Stimulated activated CD4-positive, alpha-beta T cell treated with anti-CD3 and anti-CD28 coated beads, Interleukin-2, amount 100 ng/mL, for 24 hours (primary cell): ENCODE measurements at places on chromosomes 6 and 20.

GRCh38 chr6:52966101-52966500 is 29.0 kb downstream of the GSTA4 start:
- DNase-seq: no peak

- DNase-seq: no peak
Observed at GRCh38 chr6:13924146-13924948, 405 bp upstream of the RNF182 start.

DNA sequence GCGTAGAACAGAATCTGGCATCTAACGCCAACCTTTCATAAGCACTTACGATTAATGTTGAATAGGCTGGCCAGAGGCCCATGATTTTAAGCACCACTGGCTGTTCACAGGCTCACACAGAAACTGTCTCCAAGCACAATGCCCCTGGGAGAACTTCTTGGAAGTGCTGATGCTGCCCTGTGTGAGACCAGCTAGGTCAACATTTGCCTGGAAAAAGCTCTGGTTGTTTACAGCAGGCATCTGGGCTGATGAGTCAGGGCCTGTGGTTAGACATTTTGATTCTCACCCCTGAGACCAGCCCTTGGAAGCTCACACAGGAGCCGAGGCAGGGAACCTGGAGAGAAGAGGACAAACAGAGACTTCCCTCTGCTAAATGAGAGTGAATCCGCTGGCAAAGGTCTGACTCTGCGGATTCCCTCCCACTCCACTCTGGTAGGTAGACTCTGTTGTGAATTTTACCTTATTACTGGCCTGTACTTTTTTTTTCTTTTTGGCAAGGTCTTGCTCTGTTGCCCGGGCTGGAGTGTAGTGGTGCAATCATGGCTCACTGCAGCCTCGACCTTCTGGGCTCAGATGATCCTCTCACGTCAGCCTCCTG is 6.8 kb upstream of the SULF2 start:
- no peak for DNase-seq

GRCh38 chr20:17616480-17617211 is 46.8 kb downstream of the DSTN start:
- no peak for DNase-seq

DNA sequence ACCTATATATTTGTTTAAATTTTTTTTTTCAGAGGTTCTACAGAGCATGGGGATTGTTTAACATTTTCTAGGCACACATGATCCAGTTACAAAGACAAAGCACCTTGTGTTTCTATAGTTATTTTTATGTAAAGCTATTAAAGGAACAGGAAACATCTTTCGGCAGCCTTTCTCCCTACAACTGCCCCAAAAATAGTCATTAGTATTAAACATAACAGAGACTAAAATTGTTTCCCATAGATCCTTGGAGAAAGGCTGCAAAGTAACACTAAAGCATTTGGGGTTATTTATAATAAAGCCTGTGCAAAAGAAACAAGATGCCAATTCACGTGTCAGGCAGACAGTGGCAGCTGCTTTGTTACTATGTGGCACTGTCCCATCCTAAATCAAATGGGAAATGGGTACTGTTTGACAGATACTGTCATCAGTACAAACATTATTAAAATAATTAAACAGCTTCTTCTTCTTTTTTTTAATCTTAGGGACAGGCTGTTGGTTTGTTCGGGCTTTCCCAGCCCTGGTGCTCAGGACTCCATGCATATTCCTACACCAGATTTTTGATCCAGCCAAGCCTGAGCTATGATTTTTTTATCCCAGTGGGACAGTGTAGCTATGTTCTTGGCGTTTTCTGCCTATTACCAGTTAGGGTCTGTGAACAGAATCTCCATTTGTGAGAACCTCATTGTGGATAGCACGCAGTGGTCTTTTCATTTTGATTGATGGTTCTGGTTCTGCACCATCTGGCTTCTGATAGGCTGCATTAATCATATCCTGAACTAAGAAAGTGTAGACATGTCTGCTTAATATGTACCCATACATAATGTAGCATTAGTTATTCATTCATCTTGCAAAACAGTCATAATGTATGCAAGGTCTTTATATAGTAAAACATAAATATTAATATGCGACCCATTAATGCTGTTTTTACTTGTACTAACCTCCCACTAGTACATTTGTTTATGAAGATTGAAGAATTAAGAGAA is 460.4 kb upstream of the SOX4 start:
- DNase-seq: no peak

DNA sequence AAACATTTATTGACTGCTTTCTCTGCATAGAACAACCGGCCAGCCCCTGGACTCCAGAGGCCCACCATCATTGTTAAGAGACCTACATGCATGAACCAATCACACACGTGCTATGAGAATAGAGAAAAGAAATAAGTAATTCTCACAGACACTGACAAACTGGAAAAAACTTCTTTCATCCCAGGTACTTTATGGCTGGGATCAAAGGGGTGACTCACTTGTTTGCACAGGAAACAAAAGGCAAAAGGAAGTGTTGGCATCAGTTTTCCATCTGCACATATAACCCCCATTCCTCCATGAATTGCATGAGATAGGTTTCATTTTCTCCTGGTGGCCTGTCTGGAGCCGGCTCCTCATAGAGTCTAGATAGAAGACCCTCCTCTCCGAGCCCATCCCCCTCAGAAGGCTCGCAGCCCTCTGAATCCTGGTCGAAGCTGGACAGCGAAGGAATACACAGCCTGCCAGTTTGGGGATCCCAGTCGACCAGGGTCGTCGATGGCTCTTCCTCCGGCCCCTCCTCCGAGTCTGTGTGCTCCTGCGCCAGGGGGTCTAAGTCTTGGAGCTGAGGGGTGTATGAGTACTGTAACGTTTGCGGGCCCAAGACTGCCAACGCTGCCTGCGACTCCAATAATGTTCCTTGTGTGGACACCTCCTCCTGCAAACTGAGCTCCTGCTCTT is 43.3 kb downstream of the IL20RA start:
- no peak for DNase-seq
